ENCODE measurements at places on chromosomes 13 and 19.

GRCh38 chr13:45439008-45439407 lies 20.8 kb upstream of the SLC25A30 start:
- no peak for DNase-seq

DNA sequence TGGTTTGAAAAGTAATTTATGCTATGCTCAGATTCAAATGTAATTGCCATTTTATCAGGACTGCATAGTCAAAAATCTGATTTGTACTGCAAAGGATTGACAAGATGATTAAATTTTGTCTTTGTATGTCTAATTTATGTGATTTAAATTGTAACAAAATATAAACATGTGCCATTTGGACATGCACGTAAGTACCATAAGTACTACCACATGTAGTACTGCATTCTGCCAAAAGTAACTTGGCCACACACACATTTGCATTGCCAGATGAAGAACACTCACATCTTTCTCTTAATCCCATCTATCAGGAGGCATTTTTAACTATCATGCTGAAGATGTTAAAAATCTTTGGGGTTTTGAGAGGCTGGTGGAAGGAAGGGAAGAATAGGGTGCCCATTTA lies 133.3 kb downstream of the KLF12 start:
- no peak for DNase-seq

DNA sequence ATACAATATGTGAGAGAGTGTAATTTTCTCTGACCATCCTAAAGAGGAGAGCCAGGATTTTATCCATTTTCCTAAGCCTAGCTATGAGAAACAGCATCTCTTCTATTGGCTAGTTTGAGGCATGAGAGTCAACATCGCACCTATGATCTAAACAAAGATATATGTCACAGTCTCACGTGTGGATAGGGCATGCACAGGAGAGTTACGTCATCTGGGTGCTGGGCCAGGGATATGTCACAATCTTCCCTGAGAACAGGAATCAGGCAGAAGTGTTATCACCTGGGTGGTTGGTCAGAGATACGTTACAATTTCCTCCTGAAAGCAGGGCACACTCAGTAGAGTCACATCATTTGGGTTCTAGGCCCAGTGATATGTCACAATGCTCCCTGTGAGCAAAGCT lies 53.9 kb upstream of the ZNF730 start:
- no peak for DNase-seq

GRCh38 chr13:98071316-98071715 lies 71.6 kb upstream of the FARP1 start:
- DNase-seq, result no peak

DNA sequence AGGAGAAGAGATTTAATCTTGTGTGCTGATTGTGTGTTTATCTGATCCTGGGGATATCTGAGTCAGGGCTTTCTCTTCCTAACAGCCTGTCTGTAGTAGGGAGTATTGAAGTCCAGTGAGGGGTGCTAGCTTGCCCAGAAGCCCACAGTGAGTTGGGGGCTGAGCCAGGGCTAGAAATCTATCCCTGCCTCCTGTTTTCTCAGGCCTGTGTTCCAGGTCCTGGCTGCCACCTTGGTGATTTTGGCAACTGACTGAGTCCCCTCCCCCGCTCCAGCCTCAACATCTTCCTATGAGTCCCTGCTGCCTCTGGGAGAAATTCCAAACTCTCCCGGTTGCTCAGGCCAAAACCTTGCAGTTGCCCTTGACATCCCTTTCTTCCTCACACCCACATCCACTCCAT lies 7.7 kb upstream of the NOVA2 start:
- no peak for DNase-seq

DNA sequence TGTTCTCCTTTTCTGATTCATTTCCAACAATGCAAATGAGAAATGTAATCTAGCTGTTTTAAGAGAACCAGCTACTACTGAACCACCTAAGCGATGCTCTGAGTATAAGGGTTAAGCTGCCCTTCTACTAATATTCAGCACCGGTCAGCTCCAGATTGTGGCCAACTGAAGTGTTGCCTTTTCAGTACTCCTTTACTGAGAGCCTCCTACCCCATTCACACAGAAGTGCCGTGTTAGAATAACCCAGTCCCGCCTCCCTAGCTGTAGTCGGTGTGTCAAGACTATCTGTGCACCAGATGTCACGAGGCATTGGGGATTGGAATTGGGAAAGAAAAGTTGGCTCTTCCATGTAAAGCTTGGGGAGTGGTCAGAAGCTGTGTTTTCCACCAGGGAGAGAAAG lies 45.4 kb downstream of the FAM124A start:
- no peak for DNase-seq

DNA sequence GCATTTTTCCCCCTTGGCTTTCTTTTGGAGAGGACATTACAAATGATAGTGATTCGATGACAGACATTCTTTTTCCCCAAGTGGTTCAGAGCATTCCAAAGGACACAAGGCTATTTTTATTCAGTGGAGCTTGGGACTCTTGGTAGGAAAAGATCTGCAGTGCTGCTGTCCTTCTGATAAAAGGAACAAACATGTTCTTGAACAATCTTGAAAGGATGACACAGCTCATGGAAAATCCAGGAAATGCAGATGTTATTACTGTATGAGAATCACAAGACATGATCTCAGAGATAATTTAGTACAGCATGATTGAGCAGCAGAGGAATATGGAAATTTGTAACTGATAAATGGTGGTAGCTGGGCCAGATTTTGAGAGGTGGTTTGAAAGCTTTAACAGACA lies 96.2 kb upstream of the RFC3 start:
- DNase-seq, result no peak
